H1 (cell line): ENCODE measurements at places on chromosomes 3 and 15. TPM values are rescaled to one million over a fixed set of nuclear protein-coding genes. Genes with fewer than 3 reads are reported as not detected.

Gene RAF1
- 96.7 and 103 TPM in 2 replicates for total RNA-seq

Gene WDR93
- not detected in 2 replicates for total RNA-seq

Gene TICRR
- total RNA-seq = 34.8 and 37.3 TPM in 2 replicates

Gene TMEM108
- total RNA-seq = 12.9 and 14.3 TPM in 2 replicates

Gene PRC1
- 90.7 and 91.4 TPM in 2 replicates for total RNA-seq

Gene SPINK8
- not detected in 2 replicates for total RNA-seq

Gene SLC28A1
- not detected in 2 replicates for total RNA-seq

Gene MORC1
- not detected in 2 replicates for total RNA-seq

Gene LRRC49
- 9.3 and 10.4 TPM in 2 replicates for total RNA-seq
